ENCODE measurements at places on chromosomes 7 and 10.
A peak's percentile ranks its signal among the peaks of the same experiment; 100 is the strongest.

DNA sequence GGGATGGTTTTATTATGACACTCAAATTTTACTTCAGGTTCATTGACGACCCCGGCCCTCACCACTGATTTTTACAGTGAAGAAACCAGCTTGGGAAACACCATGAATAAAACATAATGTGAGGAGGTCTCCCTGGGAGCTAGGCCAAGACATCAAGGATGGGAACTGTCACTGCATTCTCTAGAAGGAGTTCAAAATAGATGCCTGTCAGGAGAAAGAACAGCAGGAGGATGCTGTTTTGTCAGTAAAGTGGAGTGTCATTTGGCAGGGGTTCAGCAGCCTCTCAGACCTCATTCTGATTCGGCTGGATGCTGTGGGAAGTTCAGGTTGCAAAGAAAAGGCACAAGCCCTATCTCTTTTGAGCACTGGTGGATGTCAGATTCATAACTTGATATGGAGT, 360.3 kb upstream of the C7orf33 start:
- DNase-seq: no peak

- no peak for DNase-seq
Observed at GRCh38 chr7:29135846-29136245, 10.5 kb downstream of the CPVL start.

GRCh38 chr10:7038416-7038815, 372.4 kb downstream of the SFMBT2 start:
- no peak for DNase-seq

DNA sequence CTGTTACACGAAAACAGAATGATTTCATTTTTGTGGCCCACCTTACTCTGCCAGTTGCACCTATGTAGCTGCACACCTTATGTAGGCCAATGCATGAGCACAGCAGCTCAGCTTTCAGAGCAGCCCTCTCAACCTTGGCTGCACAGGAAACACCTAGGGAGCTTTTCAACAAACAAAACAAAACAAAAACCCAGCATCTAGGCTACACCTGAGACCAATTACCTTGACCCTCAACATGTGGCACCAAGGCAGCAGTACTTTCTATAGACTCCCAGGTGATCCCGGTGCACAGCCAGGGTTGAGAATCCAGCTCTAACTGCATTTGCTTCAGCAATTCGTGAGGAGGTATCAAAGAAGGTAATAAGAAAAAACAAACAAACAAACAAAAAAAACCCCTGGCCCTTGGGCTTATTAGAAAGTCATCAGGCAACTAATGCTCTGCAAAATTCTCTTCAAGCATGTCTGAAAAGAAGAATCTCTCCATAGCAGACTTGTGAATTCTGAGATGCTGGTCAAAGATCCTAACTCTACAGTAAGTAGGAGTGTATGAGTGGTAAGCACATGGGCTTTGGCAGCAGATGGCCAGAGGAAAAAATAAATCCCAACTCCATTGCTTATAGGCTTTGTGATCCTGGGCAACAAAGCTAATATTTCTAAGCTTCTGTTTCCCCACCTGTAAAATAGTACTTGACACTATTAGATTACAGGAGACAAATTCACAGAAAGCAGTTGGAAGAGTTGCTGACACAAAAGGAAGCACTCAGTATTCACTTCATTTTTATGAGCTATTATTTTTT, 113.4 kb upstream of the NOBOX start:
- DNase-seq: no peak

GRCh38 chr10:67609996-67610793, 85.8 kb downstream of the CTNNA3 start:
- no peak for DNase-seq

- DNase-seq: no peak
Observed at GRCh38 chr7:14924398-14924797, 21.8 kb upstream of the DGKB start.

GRCh38 chr7:71801976-71802375, 610.2 kb downstream of the CALN1 start:
- no peak for DNase-seq

- DNase-seq: no peak
Observed at GRCh38 chr10:21593986-21594385, 60.0 kb downstream of the MLLT10 start.

- DNase-seq: no peak
Observed at GRCh38 chr10:93917821-93918220, 24.0 kb downstream of the SLC35G1 start.

DNA sequence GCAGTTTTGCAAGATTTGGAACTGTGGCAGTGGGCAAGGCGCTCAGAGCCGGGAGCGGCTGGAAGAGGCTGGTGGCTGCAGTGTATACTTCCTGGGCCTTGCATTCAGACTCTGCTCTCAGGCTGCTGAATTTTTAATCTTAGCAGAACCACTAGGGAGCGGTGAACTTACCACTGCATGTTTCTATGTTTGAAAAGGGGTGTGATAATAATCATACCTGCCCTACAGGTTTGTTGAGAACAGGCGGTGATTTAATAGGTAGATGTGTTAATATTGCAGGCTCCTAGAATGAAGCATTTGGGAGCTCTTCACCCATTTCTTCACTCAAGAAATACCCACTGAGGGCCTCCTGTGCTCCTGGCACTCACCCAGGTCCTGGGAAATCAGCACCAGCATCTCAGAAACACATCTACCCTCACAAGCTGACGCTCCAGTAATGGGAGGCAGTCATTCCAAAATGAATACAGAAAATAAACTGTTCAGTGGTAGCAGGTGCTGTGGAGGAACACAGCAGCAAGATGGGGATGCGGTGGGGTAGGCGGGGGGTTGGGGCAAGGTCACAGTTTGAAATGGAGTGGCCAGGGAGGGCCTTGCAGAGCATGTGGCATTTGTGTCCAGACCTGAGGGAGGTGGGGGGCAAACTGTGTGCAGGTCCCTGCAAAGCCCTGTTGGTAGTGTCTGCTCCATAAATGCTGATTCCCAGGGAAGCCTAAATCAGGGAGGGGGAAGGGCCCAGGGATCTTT, 41.0 kb downstream of the VWA2 start:
- no peak for DNase-seq

GRCh38 chr7:100675581-100676350, 2.2 kb downstream of the GNB2 start:
- peak; percentile 63 for DNase-seq

GRCh38 chr10:75431180-75432111, at the start of gene LRMDA:
Gene LRMDA (plus strand): TSS chr10:75431624.
- DNase-seq: no peak

DNA sequence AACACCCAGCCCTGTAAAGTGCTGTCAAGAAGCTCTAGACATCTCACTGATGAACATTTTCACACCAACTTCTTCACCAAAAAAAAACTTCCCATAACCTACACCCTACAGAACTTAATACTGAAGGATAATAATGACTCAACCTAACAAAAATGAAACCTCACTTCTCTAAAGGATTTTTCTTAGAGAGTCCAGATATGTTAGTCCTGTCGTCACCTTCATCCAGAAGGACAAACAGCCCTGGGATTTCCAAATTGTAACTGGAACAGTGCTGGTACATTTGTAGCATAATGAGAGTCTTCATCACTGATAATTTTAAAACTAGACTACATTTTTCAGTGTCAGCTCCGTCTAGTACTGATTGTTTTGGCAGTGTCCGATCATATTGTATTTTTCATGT, 528.6 kb upstream of the CELF2 start:
- DNase-seq: no peak

GRCh38 chr7:46619723-46620310, 698.7 kb upstream of the IGFBP3 start:
- DNase-seq: no peak

- DNase-seq: no peak
Observed at GRCh38 chr7:70935854-70936253, 196.1 kb upstream of the GALNT17 start.

- no peak for DNase-seq
Observed at GRCh38 chr7:67021260-67021659, 24.6 kb downstream of the TYW1 start.

GRCh38 chr7:5117095-5117970, 71.7 kb downstream of the RBAK start:
- DNase-seq: no peak

GRCh38 chr7:107593025-107593410, 13.0 kb downstream of the BCAP29 start:
- no peak for DNase-seq

- DNase-seq: no peak
Observed at GRCh38 chr7:39016609-39017008, 38.9 kb downstream of the POU6F2 start.

- DNase-seq: no peak
Observed at GRCh38 chr7:93836116-93836515, 54.4 kb downstream of the TFPI2 start.

DNA sequence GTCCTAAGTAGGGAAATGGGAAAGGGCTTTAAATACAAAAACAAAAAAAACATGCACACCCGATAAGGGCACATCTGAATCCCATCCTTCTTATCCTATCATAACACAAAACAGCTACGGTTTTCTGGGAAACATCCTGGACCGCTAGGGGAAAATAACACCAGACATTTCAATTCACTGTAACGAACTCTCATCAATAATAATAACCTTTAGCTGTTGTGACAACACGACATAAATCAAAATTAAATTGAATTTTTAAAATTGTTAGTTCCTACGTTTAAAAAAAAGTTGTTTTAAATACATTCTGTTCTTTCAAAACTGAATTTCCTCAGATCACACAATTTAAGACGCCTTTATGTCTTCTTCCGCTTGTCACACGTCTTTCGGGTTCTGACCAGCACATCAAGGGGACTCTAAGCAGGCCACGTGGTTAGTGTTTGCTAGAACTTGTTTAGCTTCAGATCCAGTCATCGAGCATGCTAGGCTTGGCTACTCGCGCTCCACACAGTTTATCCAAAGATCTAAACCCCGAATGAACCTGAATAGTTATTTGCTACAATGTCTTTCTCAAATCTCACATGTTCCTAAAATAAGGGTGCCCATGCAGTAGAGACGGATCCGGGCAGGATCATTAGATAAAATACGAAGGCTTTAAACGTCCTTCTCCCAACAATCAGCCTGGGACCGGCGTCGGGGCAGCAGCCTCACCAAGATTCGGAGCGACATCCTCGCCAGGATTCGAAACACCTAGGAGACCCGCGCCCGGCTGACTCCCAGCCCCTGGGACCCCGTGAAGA, 839 bp downstream of the IKZF5 start:
- DNase-seq: peak; percentile 12

- DNase-seq: no peak
Observed at GRCh38 chr10:75062506-75063299, 48.8 kb upstream of the SAMD8 start.

DNA sequence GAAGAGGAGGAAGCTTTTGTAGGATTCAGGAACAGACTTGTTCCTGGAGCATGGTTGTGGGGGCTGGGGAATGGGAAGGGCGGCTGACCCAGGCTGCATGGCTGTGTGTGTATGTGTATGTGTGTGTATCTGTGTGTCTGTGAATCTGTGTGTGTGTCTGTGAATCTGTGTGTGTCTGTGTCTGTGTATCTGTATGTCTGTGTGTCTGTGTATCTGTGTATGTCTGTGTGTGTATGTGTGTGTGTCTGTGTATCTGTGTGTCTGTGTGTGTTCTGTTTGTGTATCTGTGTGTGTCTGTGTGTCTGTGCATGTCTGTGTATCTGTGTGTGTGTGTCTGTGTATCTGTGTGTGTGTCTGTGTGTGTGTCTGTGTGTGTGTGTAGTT, 6.6 kb upstream of the STX1A start:
- no peak for DNase-seq

DNA sequence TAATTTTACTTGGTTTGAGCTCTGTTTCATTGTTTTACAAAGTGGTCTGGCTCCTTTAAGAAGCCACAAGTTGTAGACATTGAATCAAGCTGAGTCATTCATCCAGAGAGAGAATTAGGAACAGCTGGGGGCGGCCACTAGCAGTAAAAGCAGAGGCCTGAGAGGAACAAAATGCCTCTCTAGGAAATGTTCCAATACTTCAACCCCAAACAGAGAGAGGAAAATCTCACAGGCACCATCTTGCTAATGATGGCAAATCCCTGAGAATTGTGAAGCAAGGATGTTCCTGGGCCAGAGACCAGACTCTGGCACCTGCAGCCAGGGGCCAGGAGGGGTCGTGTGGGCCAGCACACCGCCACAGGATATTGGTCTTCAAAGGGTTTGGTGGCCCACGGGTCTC, 26.5 kb upstream of the TRIL start:
- no peak for DNase-seq

DNA sequence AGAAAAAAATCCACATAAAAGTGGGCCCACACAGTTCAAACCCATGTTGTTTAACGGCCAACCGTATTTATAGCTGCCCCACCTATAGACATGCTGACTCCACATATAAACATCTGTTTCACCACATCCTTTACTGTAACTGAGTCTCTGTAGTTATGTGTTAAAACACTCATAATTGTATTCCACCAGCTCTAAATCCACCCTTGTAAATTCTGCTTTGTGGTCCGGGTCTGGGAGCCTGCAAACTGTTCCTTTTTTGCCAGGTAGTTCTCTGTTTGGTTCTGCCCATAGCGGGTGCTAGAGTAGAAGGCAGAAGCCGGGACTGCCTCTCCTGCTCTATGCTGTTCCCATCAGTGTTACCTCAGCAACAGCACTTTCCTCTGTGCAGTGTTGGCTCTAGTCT, 20.2 kb upstream of the FHIP2A start:
- DNase-seq: no peak

- DNase-seq: no peak
Observed at GRCh38 chr10:69629519-69629896, 539 bp upstream of the FAM241B start.

GRCh38 chr7:33261585-33261984, 132.2 kb downstream of the BBS9 start:
- DNase-seq: no peak

DNA sequence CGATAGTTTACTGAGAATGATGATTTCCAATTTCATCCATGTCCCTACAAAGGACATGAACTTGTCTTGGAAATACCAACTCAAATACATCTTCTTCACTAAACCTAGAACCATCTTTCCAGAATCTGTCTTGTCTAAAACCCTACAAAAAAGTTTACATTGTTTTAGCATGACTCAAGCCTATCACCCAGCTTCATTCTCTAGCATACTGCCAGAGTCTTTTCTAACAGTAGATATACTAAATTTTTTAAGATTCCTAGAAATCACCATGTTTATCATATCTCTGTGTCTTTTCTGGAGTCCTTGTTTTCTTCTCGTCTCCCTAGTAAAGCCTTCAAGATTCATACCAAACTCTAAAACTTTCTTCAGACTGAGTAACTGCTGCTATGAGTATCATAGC, 129.7 kb downstream of the SEMA3E start:
- no peak for DNase-seq

GRCh38 chr10:35043796-35044344, 46.3 kb downstream of the CUL2 start:
- DNase-seq: no peak

DNA sequence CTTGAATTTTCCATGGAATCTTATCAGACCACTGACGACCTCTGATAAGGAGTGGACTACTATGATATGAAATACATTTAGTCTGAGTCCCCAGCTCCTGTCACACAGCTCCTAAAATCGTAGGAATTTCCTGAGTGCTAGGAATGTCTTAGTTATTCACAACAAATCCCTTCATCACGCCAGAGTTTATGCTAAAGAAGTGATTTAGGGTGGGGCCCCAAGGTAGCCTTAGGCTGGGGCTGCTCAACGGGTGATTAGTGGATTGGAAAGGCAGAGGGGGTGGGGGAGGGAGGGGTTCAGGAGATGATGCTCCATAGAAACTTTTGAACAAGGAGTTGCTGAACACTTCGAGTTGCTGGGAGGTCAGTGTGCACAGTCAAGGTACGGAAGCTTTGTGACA, 7.0 kb upstream of the TET1 start:
- no peak for DNase-seq

All from stimulated activated CD8-positive, alpha-beta memory T cell treated with anti-CD3 and anti-CD28 coated beads, Interleukin-4, amount 100 ng/mL, for 4 hours (primary cell).